ENCODE measurements at places on chromosomes 4 and X. TPM values are rescaled to one million over a fixed set of nuclear protein-coding genes. Genes with fewer than 3 reads are reported as not detected.

- DNase-seq: no peak
These were observed 71.5 kb downstream of the PLS3 start for GRCh38 chrX:115632455-115632854.

GRCh38 chr4:163865010-163865409, 370.5 kb downstream of the TMA16 start:
- DNase-seq: no peak

Gene MAGEA4
- total RNA-seq: not detected

Gene IL3RA
- total RNA-seq: not detected

GRCh38 chr4:57249083-57249482, 138.9 kb upstream of the IGFBP7 start:
- DNase-seq: no peak

Gene CPLX1
- 4.7 TPM for total RNA-seq

GRCh38 chr4:189304167-189304566, 636.5 kb upstream of the FRG1 start:
- DNase-seq: no peak

Gene CLDN22
- total RNA-seq: not detected

DNA sequence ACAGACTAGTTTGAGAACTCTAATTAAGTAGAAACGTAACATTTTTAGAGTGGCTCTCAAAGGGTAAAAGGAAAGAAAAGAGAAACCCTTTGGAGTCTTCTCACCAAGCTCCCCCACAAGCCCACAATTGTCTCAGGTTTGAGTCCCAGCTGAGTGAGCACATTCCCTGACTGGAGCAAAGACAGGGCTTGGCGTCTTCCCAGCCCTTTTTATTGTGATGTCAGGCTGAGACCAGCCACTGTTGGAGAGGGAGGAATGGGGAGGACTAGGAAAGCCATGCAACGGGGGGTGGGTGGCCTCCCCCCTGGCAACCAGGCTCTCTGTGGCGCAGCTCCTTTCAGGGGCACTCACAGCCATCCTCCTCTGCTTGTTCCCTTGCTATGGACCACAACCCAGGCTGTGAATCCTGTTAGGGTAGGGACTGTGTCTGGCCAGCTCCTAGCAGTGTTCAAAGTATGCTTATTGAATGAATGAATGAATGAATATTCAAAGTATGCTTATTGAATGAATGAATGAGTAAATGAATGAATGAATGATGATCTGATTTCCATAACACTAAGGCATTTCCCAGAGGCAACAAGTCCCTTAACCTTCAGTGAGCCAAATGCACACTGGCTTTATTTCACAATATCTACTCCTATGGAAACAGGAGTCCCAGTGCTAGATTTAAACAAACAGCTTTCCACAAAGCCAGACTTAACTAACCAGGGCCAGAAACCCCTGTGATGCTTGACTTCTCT, 413.3 kb downstream of the MID1IP1 start:
- DNase-seq: no peak

Gene NBDY
- total RNA-seq: 7.1 TPM

Gene GYPA
- not detected for total RNA-seq

Gene SEC24B
- 6.4 TPM for total RNA-seq

DNA sequence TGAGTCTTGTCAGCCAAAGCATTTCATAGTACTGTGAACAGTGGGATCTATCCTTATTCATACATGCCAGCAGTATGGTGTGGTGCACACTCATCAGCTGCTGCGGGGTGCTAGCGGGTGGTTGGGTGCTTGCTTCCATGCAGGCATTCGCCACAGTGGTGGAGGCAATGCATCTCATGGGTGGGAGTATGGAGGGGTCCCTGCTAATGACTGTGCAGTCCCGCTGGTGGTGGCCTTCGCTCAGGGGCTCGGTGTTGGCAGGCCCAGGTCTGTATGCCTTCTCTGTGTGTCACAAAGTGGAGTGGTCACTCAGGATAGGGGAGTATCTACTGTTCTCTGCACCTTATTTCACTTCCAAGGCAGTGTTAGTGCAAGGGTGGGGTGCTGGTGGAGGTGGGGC, 122.6 kb downstream of the POU3F4 start:
- no peak for DNase-seq

DNA sequence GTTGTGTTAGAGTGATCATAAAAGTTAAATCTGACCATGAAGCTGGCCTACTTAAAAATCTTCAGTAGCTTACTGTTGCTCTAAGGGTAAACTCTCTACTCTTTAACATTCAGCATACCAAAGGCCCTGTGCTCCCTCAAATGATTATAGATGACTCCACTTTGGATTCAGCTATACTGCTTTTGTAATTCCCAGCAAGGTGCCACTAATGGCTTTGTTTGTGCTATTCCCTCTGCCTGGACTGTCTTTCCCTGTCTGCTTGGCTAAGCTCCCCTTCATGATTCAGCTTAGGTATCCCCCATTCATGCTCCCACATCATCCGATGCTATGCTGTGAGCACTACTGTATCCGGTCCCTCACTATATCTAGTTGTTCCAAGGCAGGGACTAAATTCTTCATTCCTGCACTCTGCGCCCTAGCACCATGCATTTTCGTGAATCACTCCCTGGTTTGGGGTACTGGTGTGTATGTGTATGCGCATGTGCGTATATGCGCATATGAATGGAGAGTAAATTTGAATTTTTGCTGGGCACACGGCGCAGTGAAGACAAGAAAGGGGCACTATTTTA, 453 bp upstream of the PBDC1 start:
- no peak for DNase-seq

DNA sequence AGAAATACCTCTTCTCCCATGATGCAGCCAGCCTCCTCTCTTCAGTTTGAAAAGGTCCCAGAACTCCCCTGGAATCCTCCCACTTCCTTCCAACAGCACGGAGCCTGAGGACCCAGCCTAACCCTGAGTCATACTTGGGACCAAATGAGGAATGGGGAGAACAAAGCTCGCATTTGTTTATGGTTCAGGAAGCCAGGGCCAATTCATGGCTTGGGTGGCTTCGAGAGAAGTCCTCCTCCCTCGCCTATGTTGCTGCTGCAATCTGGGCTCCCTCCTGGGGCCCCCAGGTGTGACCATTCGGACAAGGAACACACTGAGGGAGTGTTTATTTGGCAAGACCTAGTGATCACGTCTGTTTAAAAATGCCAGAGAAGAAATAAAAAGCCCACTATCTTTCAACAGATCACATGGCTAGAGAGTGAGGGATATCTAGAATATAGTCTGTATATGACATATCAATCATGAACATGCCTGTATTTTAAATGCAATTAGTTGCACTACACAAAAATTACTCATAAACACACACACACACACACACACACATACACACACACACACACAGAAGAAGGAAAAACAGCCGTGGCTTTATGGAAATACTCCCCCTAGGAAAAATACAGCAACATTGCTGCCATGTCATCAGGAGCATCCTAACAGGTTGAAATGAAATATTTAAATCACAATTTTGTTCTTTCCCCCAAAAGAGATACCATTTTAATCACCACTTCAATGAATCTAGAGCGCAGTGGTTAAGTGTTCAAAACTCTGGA, 155.7 kb upstream of the MAP3K15 start:
- no peak for DNase-seq

DNA sequence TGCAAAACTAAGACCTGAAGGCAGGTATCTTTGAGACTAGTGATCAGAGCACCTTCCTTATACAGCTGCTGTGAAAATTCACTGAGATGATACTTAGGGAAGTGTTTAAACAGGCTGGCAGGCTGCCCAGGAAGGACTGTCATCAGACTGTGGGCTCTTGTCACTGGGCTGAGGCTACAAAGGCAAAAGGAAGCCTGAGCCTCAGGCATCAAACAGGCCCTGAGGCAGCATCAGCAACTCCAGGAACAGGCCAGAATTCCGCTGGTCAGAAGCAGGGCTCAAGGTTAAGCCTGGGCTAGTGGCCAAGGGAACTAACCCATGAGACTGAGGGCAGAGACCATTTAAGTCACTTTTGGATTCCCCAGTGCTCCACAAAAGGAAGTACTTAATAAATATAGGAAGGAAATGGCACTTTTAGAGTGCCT, 12.8 kb downstream of the PJA1 start:
- no peak for DNase-seq

- DNase-seq: no peak
These were observed 58.8 kb downstream of the USP46 start for GRCh38 chr4:52600275-52600674.

- DNase-seq: no peak
These were observed 18.9 kb upstream of the CPLX1 start for GRCh38 chr4:844752-845232.

DNA sequence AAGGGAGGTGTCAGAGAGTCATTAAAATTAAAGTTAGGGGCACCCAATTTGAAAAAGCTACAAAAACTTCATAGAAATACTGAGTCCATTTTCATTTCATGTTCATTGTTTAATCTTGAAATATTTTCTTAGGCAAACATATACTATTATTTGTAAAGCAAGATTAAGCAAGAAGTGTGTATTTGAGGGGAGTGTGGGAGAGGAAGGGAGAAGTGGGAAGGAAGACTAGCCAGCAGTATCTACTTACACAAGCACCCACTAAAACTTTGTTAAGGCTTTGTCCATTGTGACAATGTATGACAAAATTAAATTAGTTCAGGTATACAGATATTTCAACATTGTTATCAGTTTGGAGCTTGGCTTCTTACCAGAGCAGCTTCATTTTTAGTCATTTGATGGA, 222.9 kb downstream of the ARHGAP24 start:
- no peak for DNase-seq

DNA sequence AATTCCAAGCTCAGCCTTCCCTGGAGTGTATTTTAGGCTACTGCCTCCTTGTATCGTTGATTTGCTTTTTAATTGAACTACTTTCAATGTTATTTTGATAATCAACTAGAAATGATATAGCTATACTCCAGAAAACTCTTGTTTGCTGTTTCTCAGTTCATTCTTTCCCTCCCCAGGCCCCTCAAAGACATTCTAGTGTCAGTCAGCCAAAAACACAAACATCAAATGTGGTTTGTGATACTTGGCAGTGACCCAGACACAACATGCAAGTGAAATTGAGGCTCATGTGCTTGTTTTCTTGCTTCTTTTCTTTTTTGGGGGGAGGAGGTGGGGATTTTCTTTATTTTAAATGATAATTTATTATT, 7.6 kb downstream of the FAT4 start:
- no peak for DNase-seq

DNA sequence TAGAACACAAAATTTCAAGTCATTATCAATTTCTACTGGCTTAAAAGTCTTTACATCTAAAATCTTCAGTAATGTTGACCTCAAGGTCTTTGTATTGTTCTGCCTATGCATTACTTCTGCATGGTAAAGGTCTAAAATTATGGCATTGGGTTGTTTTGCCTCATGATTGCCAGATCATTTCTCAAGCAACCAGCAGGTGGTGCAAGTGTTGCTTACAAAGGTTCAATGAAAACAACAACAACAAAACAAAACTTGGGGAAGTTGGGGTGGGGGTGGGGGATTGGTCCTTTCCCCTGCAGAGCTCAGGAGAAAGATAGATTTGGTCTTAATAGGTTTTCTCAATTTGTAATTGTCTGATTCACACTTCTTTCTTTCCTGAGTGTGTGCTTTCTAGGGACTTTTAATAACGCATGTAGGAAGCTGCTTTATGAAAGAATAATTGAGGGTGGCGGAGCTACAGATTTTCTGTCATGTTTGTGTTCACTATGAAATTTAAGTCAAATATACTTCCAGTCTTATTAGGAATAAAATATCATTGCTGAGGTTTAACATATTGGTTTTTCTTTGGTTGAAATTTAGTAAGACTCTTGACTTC, 145.1 kb downstream of the COL4A5 start:
- no peak for DNase-seq

DNA sequence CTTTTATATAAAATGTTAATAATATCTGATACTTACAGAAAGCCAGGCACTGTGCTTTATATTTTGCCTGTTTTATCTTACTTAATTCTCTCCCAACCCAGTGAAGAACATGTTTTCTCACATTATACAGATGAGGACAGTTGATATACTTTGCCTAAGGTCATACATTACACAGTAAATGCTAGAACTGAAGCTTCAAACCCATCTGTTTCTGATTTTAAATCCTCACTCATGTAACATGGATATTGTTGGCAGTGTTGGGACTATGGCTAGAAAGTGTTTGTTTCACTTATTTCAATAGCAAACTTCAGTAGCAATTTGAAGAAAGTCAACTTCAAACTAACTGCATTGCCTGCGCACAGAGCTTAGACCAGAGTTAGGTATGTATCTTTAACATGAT, 57.4 kb downstream of the RAPGEF2 start:
- DNase-seq: no peak

Gene ZRSR2
- 0.49 TPM for total RNA-seq

- DNase-seq: no peak
These were observed 30.5 kb upstream of the ESX1 start for GRCh38 chrX:104285201-104285600.

DNA sequence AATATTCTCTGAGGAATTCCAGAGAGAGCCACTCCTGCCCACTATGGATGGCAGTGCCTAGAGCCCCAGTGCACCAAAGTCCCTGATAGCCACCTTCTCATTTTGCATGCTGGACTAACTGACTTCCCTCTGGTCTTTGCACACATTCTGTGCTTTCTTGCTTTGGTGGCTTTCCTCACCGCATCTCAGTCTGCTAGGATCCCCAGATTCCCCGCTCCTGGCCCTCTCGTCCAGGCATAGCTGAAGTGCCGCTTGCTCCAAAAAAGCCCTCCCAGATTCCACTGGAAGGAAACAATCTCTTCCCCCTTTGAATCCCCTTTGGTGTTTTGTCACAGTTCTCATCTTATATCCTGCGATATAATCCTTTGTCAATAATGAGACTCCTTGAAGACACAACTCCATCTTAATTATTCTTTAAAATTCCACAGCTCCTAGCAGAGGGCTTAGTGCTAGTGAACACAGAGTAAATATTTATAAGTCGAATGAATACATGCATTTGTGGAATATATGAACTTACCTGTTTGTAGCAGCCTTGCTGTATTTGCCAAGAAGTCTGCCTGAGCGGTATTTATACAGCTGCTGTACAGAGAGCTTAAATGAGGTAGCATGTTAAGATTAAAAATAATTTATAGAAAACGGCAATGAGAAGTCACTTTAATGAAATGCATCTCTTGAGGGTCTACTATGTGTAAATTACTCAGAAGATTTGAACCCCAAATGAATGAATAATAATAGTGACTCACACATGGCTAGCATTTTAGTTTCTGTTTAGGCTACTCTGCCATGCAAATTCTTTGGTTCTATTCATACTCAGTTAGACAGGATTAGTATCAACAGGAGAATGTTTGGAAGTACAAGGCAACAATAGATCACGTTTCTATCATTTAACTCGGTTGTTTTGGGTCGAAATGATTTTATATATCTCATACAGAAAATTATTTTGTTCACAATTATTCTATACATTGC, 421.9 kb upstream of the TENM3 start:
- DNase-seq: no peak

DNA sequence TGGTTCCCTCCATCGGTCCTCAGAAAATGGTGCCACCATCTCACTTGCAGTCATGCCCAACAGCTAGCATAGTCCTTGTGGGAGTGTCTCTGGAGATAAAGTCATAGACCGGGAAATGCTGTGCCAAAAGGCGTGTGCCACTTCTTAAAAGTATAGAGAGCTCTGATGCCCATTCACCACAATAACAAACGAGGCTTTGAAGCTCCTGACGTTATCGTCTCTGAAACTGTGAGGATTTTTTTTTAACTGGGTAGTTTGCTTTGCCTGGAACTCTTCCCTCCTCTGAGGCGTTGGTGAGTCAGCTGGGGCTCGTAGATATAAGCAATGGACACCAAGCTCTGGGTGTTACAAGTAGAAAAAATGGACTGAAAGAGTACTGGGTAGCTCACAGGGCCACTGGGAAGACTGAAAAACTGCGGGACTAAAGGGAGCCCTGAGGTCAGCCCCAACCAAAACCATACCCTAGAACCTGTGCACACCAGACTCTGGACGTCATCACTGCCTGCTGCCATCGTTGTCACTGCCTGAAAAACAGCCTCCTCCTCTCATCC, 89.4 kb upstream of the TRIM2 start:
- DNase-seq: no peak

GRCh38 chr4:163127621-163128020, 39.1 kb downstream of the NAF1 start:
- DNase-seq: no peak
